ENCODE measurements at places on chromosomes 1 and 21.
A peak's percentile ranks its signal among the peaks of the same experiment; 100 is the strongest.

DNA sequence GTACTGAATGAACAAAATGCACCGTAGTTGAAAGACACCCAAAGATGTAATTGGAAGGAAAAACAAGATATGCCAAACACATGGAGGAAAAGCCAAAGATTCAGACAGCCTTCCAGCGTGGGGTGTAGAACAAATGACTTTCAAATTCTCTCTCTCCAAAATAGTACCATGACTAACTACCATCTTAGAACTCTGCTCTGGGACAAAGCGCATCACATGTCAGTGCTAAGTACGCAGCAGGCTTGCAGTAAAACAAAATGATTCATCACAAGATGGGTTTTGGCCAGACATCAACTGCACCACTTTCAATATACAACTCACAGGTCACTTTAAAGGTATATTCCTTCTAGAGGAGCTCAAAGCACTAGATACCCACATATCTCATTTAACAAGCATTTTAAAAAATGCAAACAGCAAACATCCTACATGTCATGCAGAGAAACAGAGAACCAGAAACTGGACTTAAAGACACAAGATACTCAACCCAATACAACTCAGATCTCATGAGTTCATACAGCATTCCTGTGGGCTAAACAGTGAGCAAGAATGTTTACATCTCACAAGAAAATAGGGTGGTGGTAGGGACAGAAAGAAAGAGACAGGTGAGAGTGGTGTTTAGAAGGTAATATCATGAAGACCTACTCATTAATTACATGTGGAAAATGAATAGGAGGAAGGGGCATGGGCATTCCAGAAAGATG lies 75.7 kb downstream of the BCAR3 start:
- DNase-seq, result no peak

DNA sequence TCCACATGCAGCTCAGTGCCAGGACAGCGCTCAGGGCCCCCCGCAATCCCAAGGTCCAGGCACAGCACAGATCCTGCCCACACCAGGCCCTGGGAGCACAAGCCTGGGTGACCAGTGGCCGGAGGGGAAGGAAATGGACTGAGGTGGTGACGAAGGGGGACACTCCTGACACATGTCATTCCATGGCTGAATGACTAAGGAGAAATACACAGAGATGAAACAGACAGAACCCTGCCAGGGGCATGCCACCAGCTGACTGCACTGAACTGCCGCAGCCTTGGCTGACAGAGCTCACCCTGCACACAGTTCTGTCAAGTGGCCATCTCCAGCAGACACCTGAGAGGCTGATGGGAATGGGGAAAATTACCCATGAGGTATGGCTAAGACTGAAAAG lies 56.1 kb downstream of the HSF2BP start:
- no peak for DNase-seq

DNA sequence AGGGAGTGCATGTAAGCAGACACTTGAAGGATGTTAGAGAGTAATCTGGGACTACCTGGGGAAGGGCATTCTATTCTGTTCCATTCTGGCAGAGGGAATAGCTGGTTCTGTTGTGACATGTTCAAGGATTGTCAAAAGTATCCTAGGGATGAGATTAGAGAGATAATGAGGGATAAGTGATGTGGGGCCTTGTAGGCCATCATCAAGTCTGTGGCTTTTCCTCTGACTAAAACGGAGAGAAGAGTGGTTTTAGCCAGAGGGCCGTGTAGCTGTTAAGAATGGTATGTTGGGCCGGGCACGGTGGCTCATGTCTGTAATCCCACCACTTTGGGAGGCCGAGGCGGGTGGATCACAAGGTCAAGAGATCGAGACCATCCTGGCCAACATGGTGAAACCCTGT lies 23.6 kb downstream of the TGFB2 start:
- no peak for DNase-seq

DNA sequence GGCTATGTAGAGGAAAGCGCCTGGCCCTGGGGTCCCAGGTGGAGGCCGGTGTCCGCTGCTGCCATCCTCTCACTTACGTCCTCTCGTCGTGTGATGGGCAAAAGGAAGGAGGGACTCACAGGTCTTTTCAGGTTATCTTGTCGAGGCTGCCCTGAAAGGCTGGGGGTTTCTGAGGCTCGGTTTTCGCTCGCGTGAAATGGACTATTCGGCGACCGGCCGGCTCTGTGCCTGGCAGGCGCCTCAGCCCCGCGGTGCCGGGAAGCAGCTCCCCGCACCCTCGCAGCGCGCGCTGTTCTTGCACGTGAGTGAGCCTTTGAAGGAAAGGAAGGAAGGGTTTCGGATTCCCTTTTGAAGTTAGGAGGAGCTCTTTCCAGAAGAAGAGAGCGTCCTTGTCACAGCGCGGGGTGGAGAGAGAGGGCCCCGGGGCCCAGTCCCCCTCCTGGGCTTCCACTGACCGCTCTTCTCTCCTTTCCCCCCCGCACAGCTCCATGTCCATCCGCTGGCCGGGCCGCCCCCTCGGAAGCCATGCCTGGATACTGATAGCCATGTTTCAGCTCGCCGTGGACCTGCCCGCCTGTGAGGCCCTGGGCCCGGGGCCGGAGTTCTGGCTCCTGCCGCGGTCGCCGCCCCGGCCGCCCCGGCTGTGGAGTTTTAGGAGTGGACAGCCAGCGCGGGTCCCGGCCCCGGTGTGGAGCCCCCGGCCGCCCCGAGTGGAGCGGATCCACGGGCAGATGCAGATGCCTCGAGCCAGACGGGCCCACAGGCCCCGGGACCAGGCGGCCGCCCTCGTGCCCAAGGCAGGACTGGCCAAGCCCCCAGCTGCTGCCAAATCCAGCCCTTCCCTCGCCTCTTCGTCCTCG lies 57.2 kb downstream of the AJAP1 start:
- no peak for DNase-seq

GRCh38 chr1:154342836-154343472 lies 17.6 kb downstream of the ATP8B2 start:
- peak; percentile 47 for DNase-seq

GRCh38 chr1:76871355-76871974 lies 4.2 kb downstream of the ST6GALNAC5 start:
- DNase-seq, result no peak

DNA sequence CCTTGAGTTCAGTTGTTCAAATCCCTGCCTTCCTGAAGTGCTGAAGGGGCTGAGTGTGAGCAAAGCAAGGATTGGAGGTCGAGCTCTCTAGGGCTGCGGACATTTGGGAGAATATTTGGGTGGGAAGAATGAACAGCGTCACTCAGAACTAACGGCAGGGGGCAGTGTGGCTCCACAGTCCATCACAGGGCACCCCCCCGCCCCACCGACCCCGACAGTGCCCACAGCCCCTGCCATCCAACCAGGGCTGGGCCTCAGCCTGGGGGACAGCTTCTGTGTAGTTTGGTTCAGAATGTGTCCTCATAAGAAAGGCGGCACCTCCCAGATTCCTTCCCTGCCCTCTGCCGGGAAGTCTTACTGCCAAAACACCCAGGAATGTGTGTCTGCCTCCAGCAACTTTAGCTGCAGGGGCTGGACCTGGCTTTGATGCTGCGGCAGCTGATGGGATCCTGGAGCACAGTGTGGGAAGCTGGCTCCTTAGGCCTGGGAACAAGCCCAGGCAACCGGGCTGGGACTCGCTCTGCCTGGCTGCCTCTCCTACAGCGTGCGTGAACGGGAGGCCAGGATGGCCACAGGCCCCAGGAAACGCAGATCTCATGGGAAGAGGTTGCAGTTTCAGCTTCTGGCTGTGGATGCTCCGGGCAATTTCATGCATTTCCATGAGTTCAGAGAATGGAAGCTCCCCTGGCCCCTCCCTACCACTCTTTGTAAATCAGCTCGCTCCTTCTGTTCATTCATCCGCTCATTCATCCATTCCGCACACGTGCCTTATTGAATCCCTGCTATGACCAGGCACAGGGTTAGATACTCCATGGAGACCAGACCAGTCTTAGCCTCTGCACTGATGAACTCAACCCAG lies 104.9 kb upstream of the TMPRSS2 start:
- DNase-seq, result no peak

DNA sequence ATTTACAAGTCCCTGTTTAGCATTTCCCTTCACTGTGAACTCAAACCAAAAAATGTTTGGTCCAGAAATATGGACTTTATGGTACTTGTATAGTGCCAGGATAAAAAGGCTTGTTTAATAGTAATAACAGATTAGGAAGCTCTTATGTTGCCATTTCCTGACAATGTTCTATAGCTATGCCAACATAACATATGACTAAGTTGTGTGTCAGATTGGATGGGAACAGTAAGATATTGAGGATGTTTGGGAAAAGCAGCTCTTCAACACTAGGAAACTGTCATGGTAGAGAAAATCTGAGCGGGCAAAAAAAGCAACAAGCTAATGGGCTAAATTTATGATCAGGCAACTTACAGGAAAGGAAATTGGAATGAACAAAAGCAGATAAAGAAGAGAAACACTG lies 287.1 kb upstream of the ADGRL4 start:
- no peak for DNase-seq

GRCh38 chr1:33088119-33088906 lies 7.4 kb downstream of the AZIN2 start:
- DNase-seq, result no peak

DNA sequence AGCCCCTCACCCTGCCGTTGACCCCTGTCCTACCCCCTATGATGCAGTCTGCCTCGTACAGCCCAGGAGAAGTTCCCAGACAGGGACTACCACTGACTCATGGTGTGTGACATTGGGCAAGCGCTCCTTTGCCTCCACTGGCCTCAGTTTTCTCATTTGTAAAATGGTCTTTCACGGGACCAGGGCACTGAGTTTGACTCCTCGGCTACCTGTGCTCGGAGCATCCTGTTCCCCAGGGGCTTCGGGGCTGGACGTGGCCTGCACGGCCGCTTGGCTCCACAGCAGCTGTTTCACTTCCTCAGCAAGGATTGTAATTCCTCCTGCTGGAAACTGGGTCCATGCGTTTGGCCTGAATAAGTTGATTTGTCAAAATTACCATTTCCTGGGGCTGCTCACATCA lies 277.3 kb downstream of the MATN1 start:
- DNase-seq, result no peak

Data from stimulated activated CD8-positive, alpha-beta memory T cell treated with anti-CD3 and anti-CD28 coated beads, Interleukin-7, amount 100 ng/mL, for 1 hour (primary cell).